H4 (cell line): ENCODE measurements at places on chromosomes 2 and 18. TPM values are rescaled to one million over a fixed set of nuclear protein-coding genes. Genes with fewer than 3 reads are reported as not detected.

Gene OR6B2
- not detected in 2 replicates for total RNA-seq

DNA sequence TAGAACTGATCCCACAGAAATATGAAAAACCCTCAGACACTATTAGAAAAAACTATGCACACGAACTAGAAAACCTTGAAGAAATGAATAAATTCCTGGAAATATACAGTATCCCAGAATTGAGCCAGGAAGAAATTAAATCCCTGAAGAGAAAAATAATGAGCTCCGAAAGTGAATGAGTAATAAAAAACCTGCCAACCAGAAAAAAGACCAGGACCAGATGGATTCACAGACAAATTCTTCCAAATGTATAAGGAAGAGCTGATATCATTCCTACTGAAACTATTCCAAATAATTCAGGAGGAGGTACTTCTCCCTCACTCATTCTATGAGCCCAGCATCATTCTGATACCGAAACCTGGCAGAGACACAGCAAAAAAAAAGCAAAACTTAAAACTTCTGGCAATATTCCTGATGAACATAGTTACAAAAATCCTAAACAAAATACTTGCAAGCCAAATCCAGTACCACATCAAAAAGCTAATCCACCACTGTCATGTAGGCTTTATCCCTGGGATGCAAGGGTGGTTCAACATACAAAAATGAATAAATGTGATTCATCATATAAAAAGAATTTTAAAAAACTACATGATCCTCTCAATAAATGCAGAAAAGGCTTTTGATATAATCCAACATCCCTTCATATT lies 1397.6 kb upstream of the DDX18 start:
- DNase-seq = no peak

DNA sequence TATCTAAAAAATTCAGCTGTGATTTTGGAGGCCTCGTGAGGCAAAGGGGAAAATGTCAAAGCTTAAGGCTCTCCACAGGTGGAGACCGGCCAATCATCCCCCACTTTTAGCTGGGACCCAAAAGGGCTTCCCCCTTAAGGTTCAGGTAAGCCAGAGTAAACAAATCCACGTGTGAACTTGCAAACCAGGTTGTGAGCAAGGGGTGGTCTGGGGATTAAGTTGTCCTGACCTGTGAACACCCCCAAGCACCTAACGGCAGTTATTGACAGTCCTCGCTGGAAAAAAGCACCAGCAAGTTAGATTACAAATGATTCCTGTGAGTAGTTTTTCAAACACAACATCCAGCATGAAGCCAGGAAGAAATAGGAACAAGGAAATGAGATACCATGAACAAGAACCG lies 42.9 kb downstream of the MYO7B start:
- no peak for DNase-seq

GRCh38 chr2:23007631-23008235 lies 377.2 kb upstream of the KLHL29 start:
- DNase-seq = no peak

Gene RNF103
- total RNA-seq = 9.0 and 9.4 TPM in 2 replicates

Gene MROH2A
- 0.02 TPM in 1 of 2 replicates, not detected in the other for total RNA-seq

DNA sequence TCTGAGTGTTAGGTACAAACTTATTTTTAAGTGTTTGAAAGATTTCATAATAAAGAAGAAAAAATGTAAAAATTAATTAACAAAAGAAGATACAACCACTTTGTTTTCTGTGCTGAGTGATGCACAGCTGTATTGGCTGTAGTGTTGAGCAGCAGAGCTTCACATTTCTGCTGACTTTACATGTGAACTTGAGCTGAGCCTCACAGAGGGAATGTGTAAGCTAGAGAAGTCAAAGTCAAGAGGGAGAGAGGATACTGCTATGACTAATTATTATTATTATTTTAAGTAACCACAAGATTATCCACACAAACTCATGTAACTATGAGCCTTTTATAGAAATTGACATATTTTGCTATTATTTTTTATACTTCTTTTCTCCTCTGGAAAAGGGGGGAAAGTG lies 159.1 kb upstream of the ZSWIM2 start:
- DNase-seq = no peak

DNA sequence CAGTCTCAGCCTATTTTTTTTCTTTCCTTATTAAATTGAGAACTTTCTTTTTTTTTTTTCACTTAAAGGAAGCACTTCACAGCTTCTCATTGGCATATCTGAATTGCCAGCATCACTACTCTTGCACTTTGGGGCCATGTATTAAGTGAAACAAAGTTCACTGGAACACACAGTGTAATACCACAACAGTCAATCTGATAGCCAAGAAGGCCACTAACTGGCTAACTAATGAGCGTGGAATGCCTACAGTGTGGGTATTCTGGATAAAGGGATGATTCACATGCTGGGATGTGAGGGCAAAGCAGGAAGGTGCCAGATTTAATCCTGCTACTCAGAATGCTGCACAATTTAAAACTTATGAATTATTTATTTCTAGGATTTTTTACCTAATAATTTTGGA lies 11.7 kb upstream of the C18orf63 start:
- DNase-seq = peak; percentile 45

DNA sequence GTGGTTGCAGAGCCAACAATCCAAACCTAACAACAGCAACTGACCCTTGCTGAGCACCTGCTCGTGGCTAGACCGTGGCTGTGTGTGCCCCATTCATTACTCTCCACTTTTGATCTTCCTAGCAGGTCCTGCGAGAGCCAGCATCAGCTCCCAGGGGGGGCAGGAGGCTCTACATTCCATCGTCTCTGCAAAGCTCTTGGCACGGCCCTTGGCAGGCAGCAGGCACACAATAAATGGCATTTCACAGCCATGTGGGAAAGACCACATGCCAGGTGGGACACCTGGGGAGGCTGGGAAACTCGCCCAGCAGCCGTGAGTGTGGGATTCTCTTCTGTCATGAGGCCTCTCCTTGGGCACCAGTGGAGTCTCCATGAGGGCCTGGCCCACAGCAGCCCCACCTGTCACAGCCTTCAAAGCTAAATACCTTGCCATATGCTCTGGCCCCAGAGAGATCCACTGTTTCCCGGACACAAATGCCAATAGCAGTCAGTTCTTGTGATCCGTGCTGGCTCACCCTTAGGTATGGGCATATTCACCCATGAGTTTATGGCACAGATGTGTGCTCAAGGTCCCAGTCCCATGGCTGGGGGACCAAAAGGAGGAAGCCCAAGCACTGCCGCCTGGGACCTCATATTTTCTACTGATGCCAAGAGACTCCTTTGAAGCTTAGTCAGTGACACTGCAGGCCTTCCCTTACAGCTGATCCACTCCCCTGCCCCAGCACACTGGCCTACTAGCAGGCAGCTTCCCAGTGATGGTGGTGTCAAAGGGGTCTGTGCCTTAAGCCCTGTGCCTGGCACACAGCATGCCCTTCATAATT lies 6.8 kb upstream of the TEX51 start:
- DNase-seq = no peak

- DNase-seq = no peak
These were observed 50.4 kb downstream of the ZNF385B start for GRCh38 chr2:179811042-179811441.

Gene USP37
- 7.6 and 14.7 TPM in 2 replicates for total RNA-seq

Gene CRYGD
- total RNA-seq = not detected in 2 replicates

Gene GIGYF2
- total RNA-seq = 37.0 and 43.7 TPM in 2 replicates

GRCh38 chr2:169768262-169768995 lies 30.2 kb upstream of the SSB start:
- DNase-seq = no peak

- no peak for DNase-seq
These were observed 23.3 kb downstream of the TNFAIP6 start for GRCh38 chr2:151380580-151381235.

Gene ASNSD1
- total RNA-seq = 62.1 and 69.1 TPM in 2 replicates

Gene SLC9A4
- not detected in 2 replicates for total RNA-seq

GRCh38 chr18:14577971-14578370 lies 34.6 kb upstream of the POTEC start:
- peak; percentile 5 for DNase-seq

DNA sequence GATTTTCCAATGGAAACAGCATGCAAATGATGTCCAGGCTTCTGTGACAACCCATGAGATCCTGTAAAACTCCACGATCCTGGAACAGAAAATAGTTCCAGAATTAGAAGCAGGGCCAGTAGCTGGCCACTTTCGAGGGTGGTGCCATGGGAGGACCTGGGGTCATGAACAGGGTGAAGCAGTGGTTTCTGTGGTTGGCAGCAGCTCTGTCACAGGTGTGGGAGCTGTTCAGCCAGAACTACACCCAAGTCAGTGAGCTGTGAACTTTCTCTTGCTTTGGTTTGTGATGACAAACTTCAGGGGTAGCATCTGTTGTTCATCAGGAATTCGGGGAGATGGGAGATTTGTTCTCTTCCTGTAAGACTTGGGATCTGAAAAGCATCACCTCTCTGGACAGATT lies 314.4 kb upstream of the NT5C1B start:
- no peak for DNase-seq

DNA sequence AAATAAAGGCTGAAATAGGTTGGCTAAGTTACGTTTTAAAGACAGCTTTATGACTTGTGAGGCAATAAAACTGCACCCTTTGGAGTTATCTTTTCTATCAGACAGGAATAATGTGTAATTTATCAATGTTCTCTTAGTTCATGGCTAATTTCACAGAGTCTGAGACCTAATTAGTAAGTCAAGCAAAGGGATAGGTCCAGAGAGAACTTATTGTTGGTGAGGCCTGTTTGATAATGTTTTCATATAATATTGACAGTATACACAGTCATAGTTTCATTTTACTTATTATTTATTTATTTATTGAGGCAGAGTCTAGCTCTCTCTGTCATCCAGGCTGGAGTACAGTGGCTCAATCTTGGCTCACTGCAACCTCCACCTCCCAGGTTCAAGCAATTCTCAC lies 1.9 kb upstream of the IL36RN start:
- DNase-seq = no peak

GRCh38 chr2:163407296-163407695 lies 328.5 kb downstream of the FIGN start:
- DNase-seq = peak; percentile 62

DNA sequence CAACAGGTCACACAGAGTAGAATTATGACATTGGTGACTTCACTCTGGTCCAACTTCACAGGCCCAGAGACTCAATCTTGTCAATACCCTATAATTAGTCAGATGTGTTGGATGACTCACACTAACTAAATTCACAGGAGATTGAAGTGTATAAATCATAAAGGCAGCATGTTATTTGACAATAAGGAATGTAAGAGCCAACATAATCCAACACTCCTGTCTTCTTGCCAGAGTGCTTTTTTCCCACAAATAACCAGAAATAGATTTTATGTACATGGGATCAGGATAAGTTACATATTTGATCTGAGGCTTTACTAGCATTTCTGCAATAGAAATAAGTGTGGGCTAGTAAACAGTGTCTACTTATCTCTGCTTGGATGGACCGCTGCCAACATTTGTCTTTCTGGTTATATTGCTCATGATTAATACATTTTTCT lies 42.2 kb upstream of the ZSWIM2 start:
- DNase-seq = no peak

DNA sequence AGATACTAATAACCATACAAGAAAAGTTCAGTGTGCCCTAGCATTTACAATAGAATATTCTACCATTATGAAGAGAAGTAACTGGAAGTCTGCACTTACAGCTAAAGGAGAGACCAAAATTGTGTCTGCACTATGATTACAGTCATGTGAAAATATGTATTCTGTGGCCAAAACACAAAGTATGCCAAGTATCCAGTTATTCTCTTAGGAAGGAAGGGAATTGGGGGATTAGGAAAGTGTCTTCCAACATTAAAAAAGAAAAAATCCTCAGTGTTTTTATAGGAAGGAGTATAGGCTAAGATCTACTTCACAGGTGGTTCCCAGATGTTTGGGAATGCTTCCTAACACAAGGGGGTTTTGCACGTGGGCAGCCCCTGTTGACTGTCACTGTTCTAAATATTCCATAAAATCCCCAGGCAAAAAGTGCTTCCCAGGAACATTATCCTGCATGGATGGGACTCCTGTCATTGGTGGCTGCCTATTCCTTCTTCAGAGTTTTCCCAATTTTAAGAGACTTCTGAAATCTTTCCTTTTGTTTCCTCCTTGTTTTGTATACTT lies 180.2 kb upstream of the KLHL29 start:
- no peak for DNase-seq

Gene SULT1C2
- 0.45 and 0.70 TPM in 2 replicates for total RNA-seq

DNA sequence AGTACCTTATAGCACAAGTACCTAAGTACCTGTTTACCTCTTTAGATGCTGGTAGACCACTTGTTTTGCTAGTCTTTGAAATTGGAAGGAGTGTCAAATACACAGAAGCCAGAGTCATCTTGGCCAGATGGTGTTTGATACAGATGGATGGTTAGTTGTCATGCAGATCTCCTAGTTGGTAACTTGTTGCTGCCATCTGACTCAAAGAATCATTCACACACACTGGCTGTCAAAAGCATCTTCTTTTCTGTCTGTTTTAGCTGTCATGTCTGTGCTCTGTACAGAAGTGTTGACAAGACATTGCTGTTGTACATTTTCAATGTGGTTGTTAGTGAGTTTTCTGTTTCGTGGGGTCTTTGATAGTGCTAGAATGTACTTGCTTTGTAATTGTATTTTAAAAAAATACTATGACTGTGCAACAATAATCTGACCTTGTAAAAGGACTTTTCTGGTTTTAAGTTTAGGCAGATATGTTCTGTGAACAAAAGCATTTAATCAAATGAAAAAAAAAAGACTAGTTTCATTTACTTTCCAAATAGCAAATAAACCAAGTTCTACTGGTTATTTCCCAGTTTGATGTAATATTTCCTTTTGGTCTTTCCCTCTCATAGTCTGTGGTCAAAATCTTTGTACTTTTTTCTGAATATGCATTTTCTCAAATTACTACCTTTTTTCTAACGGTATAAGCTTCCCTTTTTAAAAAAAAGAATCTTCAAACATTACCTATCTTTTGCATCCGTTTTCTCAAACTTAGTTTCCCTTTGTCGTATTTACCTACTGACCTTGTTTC lies 39.9 kb downstream of the TANK start:
- no peak for DNase-seq

Gene TDRD15
- 0.15 TPM in 1 of 2 replicates, not detected in the other for total RNA-seq

DNA sequence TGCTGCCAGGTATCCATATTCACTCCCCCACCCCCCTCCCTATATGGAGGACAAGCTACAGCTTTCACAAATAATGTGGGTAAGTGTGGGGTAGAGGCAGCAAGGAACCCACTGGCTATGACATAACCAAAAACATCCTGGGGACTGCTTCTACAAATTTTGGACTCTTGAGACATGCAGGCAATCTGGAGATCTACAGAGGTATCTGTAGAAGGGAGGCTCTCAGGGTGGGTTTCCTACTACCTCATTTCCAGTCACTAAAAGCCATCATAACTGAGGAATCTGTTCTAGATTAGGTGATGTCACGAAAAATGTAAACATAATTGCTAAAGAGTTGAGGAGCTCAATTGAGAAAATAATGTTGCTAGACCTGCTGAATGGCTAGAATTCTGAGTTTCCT lies 46.8 kb upstream of the WIPF1 start:
- DNase-seq = no peak
